ENCODE measurements at places on chromosomes 5 and 9. TPM values are rescaled to one million over a fixed set of nuclear protein-coding genes. Genes with fewer than 3 reads are reported as not detected.

Gene PCDHB9
- total RNA-seq, result 1.9 TPM

Gene IFNA2
- total RNA-seq, result not detected

Gene JAKMIP2
- not detected for total RNA-seq

Gene OCLN
- total RNA-seq, result 2.1 TPM

Gene ADRA1B
- total RNA-seq, result 0.25 TPM

Gene C7
- total RNA-seq, result not detected
